ENCODE measurements at places on chromosomes 3 and 15.

DNA sequence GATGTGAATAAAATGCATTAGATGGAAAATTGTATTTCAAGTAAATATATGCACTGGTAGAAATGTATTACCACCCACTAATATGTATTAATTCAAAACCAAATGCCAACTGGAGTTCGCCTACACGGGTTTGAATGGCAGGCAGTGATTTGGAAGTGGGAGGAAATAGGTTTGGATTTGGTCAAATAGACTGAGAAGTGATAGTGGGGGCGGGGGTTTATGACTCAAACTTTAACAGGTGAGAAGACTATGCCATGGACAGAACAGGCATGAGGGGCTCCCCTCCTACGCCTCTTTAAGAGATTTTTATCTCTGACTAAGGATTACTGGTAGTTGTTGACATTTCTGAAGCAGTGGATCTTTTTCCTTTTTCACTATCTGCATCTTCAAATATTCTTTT is 677.8 kb downstream of the NTRK3 start:
- no peak for DNase-seq

- no peak for DNase-seq
Observed at GRCh38 chr15:68578980-68579935, at the start of gene CORO2B. Gene CORO2B, plus strand, starts transcription at chr15:68578993. Its CDS starts 270 bp downstream, at chr15:68579263.

DNA sequence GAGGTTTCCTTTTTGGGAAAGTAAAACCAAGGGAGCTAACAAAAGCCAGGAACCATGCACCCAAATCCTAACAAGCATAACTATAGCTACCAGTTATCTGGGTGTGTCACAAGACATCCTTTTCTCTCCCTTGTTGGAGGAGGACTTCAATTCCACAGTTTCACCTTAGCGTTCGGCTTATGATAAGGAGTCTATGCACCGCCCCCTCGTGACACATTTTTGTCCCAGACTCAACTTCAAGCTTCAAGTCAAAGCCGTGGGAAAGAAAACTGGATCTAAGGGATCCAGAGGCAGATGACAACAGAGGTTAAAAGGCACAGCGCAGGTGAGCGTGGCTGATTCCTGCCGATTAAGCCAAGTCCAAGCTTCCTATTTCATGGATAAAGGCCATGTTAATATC is 13.9 kb upstream of the FXR1 start:
- no peak for DNase-seq

DNA sequence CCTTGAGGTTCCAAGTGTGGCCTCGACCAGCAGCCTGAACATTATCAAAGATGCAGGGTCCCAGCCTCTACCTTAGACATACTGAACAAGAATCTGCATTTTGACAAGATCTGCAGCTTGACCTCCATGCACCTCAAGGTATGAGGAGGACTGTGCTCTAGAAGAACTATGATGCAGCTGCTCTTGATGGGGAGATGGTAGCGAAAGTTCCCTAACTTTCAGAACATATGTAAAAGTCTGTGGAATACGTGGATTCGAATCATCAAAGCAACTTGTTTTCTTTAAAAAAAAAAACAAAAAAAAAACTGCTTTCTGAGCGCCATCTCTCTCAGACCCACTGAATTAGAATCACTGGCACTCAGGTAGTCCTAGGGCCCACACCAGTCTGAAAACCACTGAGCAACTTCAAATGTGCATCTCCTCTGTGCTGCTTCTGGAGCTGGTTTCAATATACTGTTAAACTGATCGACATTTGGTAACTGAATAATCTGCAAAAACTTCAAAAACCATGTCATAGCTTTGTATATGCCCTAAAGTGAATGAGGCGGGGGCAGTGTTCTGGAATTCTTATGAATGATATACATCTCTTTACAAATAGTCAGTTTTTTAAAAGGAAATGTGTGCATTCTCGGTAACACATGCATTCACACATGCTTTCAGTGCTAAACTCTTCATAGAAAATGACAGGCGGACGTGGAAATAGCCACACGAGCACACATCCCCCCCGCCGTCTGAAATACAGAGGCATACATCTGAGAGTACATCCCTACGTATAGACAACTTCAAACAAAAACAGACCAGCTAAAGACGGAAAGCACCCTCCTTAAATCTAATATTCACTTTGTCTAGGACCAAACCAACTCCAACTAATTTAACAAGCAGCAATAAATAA is 128.8 kb downstream of the FOXP1 start:
- DNase-seq = peak; percentile 66

DNA sequence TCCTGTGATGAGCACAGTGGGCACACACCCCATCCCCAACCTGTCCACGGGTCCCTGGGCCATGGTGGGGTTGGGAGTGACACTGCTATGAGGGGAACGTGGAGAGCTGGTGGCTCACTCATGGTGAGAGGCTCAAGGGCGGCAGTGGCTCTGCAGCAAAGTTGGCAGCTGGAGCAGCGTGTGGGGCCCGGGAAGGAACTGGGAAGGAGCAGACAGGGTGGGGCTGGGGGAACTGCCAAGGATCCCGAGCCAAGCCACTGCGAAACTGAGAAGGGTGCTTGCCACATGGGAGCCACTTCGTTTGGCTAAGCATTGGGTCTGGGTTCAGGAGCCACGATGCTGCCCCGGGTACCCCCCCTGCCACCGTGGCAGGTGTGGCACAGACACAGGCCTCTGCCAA is 80.1 kb downstream of the SNRK start:
- DNase-seq = no peak

- DNase-seq = no peak
Observed at GRCh38 chr15:70037292-70037640, 60.5 kb downstream of the TLE3 start.

- no peak for DNase-seq
Observed at GRCh38 chr3:39346785-39347585, 17.5 kb downstream of the CCR8 start.

- no peak for DNase-seq
Observed at GRCh38 chr3:14957925-14958324, 10.5 kb downstream of the NR2C2 start.

GRCh38 chr3:71512000-71512399 is 71.5 kb downstream of the FOXP1 start:
- peak; percentile 70 for DNase-seq

- DNase-seq = no peak
Observed at GRCh38 chr15:70530906-70531305, 232.5 kb downstream of the UACA start.

DNA sequence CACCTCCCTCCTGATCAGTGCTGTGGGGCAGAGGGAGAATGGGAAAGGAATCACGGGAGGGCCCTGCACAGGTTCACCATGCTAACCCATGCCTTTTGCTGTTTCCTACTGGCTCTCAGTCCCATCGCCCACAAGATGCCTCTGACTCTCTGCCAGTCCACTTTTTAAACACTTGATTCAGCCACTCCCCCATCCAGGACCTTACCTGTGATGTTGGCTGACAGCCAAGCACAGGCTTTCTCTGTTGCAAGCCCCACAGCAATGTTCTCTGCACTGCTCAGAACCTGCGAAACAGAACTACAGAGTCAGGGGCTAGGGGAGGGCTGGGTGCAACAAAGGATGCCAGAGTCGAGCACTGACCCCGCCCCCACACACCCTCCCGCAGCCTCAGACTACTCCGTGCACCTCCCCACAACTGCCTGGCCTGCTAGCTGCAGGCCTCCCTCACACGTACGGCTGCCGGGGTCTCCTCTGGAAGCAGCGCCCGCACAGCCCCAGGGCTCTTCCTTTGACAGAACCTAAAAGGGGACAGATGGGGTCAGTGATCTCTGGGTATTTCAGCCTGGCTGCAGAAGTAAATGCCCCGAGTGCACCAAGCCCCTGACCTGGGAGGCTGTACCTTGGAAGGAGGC is 9.1 kb downstream of the CDAN1 start:
- no peak for DNase-seq

- DNase-seq = peak; percentile 59
Observed at GRCh38 chr3:122533931-122534334, 19.2 kb upstream of the KPNA1 start.

Data from CD4-positive, alpha-beta T cell treated with Interleukin-15 for 4 hours (primary cell).